Esophagus squamous epithelium (tissue), 5 donors: ENCODE measurements at places on chromosomes 5 and 9.

DNA sequence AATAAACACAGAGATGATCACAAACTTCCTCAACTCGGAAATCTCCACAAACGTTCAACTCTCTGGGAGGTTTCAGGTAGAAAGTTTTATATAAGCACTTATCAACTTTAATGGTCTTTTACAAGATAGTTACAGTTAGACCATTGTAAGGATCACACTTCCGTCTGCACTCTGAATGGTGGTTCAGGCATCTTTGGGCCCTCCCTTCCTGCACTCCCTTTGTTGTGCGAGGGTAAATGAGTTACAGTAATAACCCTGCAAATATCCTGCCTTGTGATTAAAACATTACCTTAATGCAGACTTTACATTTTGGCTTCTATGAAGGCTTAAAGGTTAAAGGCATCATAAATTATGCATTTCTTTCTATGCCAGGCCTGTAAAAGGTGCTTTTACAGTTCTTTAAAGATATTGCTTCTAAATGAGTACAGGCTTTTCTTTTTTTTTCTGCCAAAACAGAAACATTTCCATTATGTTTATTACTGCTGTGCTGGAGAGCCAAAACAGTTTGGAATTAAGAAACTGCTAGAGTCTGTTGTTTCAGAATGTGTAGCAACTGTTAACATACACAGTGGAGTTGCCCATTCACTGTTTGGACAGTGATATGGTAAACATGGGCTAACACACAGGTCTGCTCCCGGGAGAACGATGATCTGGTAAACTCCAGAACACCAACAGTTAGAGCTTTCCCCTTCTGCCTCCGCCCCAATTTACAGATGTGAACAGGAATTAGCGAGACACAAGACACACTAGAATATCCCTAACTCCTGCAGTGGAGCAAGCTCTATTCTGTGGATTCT, 1.1 kb downstream of the PRUNE2 start:
- DNase-seq: no peak

DNA sequence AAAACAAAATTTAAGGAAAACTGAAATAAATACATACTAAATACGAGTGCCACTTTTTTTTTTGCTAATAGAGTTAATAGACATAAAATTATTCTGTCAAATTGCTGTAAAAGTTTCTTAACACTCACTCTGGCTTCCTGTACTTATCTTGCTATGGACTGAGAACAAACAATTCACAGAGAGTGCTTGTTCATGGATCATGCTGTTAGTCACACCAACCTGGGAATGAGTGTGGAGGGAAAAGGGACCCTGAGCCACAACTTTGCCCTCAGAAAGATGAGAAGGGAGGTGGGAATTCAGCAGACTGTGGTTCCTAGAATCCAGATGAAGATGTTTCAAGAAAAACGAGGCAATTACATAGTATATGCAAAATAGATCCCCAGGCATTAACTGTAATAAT, 246.9 kb downstream of the FBXL7 start:
- DNase-seq: no peak

GRCh38 chr5:151270599-151270998, 17.6 kb downstream of the GM2A start:
- no peak for DNase-seq

- DNase-seq: no peak
Measured at GRCh38 chr5:1026700-1027621, 18.4 kb downstream of the NKD2 start.
